HS-27A (cell line): ENCODE measurements at places on chromosomes 6 and 20.

DNA sequence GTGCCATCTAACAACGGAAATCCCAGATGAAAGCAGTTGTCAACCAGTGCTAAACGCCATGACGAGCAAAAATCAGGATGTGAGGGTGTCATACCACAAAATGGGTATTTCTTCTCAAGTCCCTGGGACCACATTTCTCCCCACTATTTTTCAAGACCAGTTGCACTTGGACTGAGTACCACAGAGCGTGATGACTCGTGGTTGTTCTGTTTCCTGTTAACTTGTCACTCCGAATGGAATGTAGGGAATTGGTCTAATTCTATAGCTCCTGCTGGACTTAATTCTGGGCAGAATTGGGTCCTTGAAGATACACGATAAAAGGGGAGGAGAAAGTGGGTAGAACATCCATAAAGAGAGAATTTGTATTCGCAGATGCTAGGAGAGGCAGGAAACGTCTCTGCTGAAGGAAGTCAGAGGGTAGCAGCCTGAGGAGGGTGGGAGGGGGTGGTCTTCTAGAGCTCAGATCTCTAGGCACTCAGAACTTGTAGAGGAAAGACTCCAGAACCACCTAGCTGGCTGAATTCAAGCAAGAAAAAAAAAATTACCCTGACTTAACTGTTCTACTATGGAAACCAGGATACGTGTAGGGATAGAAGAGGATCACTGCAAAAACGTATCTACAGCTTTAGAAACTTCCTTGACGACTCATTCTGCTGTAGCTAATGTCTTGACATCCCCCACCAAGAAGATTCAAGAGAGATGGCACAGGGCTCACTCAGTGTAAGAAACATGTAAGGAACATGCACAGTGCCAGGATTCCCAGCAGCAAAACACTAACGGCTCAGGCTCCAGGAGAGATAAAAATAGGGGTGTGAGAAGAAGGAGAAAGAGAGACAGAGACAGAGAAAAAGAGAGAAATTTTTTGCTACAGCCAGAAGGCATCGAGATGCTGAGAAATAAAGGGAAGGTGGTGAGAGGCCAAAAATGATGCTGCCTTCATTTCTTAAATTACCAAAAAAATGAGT is 494.7 kb downstream of the CD83 start:
- DNase-seq, result peak; percentile 8

GRCh38 chr6:35495258-35496035 is 1.4 kb downstream of the TEAD3 start:
- DNase-seq, result no peak

DNA sequence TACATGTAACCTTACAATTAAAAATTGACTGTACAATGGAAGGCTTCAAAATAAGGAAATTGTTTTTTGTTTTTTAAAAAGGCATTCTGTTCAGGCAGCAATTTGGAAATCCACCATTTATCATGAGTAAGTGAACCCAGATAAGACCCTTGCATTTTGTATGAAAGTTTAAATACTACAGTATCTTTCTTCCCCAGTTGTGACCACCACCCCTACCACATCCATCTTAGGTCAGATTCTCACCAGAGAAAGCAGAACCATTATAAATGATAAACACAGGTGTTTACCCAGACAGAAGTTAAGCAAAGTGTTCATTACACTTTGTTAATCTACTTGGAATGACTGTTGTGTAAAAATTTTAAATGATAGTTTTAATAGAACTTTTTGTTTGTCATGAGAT is 20.2 kb downstream of the SENP6 start:
- DNase-seq, result no peak

DNA sequence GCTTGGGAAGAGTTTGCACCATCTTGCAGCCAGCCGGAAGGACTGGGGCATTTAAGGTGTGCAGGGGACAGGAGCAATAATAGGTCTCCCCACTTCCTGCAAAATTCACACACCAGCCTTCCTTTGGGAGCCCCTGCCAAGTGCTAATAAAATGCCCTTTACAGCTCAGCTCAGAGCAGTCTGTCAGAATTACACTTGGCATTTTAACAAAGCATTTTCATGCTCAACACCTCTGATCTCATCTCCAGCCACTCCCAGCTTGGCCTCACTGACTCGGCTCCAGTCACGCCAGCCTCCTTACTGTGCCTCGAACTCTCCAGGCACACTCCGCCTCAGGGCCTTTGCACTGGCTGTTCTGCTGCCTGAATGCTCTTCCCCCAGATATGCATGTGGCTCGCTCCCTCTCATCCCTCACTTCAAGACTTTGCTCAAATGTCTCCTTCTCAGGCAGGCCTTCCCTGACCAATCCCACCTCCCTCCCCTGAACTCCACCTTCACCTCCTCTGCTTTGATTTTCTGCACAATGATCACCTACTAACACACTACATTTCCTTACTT is 43.7 kb downstream of the GRM4 start:
- DNase-seq, result no peak

DNA sequence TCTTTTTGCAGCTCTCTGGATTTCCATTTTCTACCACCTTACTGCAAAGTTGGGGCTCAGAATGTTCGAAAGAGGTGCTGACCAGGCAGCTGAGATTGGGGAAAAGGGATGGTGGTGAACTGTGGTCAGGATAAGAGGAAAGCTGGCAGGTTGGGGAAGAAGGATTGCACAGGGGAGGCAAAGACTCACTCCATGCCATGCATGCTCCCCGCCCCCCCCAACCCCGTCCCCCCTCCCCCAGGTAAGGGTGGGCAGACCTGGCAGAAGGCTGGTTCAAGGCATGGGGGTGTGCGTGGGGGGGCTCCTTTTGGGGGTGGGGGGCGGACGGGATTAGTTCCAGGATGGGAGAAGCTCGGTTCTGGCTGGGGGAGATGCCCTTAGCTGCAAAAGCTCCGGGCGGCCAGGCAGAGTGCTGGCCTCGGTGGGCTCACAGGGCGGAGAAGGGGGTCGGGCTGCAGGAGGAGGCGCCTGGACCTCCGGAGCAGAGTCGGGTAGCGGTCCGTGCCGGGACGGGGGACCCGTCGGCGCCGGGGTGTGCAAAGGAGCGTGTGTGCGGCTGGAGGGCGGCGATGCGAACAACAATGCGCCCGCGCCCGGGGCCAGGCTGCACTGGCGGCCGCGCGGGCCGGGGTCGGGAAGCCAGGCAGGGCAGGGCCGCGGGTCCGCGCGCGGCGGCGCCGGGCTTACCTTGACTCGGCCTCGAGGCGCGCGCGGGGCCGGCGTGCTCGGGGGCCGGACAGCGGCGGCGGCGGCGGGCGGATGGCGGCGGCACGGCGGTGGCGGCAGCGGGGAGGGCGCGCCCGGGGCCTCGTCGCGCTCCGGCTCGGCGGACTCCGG is 880 bp downstream of the ADNP start:
- DNase-seq, result no peak

DNA sequence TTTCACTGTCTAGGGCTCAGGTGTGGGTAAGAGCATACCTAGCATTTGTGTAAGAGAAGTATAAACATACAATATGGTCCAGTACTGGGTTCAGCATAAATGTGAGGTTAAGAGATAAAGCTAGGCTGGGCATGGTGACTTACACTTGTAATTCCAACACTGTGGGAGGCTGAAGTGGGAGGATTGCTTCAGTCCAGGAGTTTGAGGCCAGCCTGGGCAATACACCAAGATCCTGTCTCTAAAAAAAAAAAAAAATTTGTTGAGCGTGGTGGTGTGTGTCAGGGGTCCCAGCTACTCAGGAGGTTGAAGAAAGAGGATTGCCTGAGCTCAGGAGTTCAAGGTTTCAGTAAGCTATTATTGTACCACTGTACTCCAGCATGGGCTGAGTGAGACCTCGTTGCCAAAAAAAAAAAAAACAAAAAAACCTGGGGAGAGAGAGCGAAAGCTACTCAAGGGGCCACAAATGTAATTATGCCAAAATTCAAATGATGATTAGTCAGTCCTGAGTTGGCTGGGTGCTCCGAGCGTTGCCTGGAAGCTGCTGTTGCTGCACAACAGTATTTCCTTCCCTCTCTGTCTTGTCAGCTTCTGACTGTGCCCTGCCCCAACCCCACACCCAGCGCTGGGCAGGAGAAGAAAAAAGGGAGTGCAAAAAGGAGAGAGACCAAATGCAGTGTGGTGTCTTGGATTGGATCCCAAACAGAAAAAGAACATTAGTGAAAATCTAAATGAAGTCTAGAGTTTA is 24.0 kb downstream of the CMTR1 start:
- DNase-seq, result no peak

DNA sequence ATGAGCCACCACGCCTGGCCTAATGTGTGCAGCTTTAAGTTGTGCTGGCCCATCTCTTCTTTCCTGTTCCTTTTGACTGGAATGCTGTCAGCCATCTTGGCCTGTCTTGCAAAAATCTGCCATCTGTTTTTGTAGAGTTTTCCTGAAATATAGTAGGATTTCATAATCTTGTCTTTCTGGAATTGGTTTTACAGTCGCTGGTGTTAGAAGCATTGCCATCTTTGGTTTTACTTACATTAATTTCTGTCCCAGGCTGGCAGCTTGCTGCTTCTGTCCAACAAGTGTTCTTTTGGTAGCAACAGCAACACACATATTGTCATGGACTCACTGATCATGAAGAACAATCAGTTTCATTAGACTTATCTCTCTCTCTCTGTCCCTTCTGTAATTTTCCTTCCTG is 29.1 kb upstream of the TULP1 start:
- no peak for DNase-seq

DNA sequence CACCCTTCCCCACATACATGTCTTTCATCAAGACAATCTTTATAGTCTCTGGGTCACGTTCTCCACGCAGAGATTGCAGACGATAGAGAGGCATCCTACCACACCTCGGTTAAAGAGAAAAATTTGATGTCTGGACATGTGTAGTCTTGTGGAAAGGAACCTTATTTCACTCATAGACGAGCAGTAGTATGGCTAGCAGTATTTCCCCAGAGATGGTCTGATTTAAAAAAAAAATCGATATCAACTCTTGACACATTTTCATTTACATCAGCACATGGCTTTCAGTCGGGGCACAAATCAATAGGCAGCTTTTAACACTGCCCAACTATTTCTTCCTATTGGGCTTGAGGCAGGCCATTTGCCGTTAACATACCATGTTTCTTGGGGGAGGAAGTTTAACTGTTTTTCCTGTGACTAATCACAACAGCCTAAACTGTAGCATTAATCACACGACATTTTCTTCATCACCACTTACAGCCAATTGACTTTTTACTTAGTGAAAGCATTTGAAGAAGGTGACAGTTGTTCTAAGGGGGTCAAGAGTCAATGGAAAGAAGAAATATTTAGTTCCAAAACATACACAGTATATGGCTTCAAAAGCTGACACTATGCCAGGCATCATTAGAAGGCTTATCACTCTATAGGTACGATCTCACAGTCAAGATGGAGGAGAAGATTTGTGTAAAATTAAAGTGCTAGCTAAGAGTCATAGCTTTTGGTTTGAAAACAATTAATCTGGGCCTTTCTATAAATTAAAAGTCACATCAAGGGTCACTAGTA is 129.5 kb upstream of the HDAC2 start:
- DNase-seq, result no peak

GRCh38 chr6:77487808-77488425 is 24.6 kb upstream of the HTR1B start:
- no peak for DNase-seq

DNA sequence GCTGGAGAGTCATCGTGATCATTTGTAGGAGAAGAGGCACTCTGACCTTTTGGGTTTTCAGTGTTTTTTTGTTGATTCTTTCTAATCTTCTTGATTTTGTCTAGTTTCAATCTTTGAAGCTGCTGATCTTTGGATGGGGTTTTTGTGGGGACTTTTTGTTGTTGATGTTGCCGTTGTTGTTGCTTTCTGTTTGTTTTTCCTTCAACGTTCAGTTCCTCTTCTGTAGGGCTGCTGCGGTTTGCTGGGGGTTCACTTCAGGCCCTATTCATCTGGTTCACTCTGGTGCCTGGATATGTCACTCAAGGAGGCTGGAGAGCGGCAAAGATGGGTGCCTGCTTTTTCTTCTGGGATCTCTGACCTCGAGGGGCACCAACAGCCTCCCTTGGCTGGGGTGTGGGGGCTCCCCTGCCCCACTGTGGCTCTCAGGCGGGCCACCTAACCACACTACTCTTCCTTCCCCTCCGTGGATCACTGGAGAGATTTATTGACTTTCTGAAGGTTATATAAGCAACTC is 21.5 kb upstream of the TMEM244 start:
- no peak for DNase-seq

DNA sequence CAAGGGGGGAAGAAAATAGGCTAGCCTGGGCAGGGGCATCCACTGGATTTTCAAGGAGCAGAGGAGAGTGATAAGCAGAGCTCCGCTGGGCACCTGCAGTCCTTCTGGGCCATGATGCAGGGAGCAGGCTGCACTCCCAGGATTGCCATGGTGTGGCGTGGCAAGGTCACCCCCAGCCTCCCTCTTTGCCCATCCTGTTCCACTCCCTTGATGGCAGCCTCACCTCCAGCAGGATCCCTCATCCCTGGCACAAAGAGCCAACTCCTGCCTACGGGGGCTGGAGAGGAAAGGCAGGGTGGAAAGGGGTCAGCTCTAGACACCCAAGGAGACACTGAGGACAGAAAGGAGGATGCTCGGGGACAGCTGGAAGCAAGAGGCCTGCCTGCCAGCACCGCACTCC is 22.4 kb upstream of the MYMX start:
- no peak for DNase-seq

GRCh38 chr6:44245391-44245911 is 1.4 kb upstream of the HSP90AB1 start:
- DNase-seq, result no peak

DNA sequence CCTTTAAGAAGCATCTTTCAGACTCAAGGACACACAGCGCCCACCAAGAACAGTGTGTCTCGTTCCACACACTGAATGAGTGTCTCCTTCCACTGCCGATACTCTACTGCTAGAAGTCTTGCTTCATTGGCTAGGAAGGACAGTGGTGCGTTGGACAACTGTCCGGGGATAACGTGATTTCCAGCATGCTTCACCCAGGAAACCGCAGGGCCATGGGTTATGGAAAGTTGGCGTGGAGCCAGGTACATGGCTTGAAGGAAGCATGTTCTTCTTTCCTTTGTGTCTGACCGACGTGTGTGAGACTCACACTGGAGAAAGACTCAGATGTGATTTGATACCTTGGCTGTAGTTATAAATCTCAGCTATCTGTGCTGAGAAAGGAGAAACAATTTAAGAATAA is 73.2 kb downstream of the SMOC2 start:
- DNase-seq, result no peak
